Melanocyte of skin (primary cell): ENCODE measurements at places on chromosomes 4 and X. TPM values are rescaled to one million over a fixed set of nuclear protein-coding genes. Genes with fewer than 3 reads are reported as not detected.

GLRA2 gene
- not detected in 2 replicates for total RNA-seq

PIR gene
- total RNA-seq = 166 and 377 TPM in 2 replicates

GPR78 gene
- total RNA-seq = not detected in 2 replicates

VCX3B gene
- not detected in 2 replicates for total RNA-seq

GRIA3 gene
- total RNA-seq = under 0.01 TPM in 1 of 2 replicates, not detected in the other

VSIG1 gene
- total RNA-seq = not detected in 2 replicates

PPEF2 gene
- not detected in 2 replicates for total RNA-seq

CACNA1F gene
- under 0.01 TPM in 2 replicates for total RNA-seq

MSN gene
- 159 and 290 TPM in 2 replicates for total RNA-seq

ABLIM2 gene
- total RNA-seq = 0.31 and 8.0 TPM in 2 replicates

SPARCL1 gene
- under 0.01 and 4.0 TPM in 2 replicates for total RNA-seq

RNF128 gene
- total RNA-seq = 0.77 and 3.7 TPM in 2 replicates

BEND2 gene
- total RNA-seq = not detected in 2 replicates

FAM184B gene
- 0.67 and 1.4 TPM in 2 replicates for total RNA-seq

NKX6-1 gene
- total RNA-seq = not detected in 2 replicates

MAGED4 gene
- total RNA-seq = 1.4 and 15.3 TPM in 2 replicates

CXorf49 gene
- not detected in 2 replicates for total RNA-seq

SHOX gene
- total RNA-seq = not detected in 2 replicates

ESX1 gene
- not detected in 2 replicates for total RNA-seq
